Fibroblast of upper back skin (primary cell): ENCODE measurements at places on chromosomes 2 and 18.
A peak's percentile ranks its signal among the peaks of the same experiment; 100 is the strongest.

DNA sequence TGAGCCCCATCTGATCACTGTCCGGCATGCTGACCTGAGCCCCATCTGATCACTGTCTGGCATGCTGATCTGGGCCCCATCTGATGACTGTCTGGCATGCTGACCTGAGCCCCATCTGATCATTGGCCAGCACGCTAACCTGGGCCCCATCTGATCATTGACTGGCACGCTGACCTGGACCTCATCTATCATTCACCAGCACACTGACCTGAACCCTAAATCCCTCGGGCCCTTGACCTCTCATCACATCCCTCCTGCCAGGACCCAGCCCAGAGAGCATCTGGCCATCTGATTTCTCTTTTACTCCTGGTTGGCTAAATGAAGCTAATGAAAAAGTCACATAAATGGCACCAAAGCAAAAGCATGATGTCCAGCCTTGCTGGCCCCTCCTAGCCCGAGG, 207.1 kb downstream of the NDUFA10 start:
- no peak for DNase-seq

DNA sequence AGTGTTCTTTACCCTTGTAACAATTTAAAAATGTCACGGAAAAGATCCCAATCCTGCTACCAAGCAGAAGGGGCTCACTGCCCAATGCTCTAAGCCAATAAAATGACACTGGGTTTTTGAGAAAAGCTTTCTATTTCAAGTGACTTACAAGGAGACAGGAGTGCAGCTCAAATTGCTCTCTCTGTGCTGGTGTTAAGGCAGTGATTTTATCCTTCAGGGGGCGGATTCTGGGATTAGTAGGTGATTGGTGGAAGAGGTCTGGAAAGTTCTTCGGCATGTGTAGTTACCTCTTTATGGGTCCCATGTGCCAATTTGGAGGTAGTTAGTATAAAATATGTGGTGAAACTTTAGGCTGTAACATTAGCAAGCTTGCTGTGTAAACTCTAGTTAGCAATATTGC, 27.4 kb upstream of the MCM6 start:
- no peak for DNase-seq

GRCh38 chr2:42777883-42778805, 14.2 kb upstream of the OXER1 start:
- DNase-seq, result no peak

DNA sequence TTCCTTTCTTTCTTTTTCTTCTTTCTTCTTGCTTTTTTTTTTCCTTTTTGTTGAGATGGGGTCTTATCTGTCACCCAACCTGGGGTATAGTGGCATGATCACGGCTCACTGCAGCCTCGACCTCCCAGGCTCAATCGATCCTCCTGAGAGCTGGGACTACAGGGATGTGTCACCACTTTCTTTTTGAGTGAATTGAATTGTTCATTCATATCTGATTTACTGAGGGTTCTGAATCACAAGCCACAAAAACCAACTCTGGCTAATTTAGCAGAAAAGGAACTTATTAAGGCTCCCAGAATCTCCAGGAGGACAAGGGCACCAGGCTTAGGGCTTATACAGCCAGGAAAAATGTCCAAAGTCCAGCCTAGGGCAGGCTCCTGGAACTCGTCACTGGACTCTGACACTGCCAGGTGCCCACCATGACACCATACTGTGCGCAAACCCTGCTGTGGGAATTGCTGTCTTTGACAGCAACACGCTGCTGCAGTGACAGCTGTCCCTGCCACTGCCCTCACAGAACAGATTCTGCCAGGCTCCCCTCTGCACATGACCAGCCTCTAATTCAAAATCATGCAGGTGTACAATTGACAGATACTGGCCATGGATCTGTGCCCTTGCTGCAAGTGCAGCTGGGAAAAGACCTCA, 42.9 kb upstream of the EML6 start:
- DNase-seq, result peak; percentile 58

GRCh38 chr2:223227338-223227737, 175.3 kb downstream of the KCNE4 start:
- DNase-seq, result peak; percentile 80

GRCh38 chr2:230809677-230810251, 55.0 kb upstream of the ITM2C start:
- DNase-seq, result no peak

GRCh38 chr2:175282886-175283285, 101.4 kb upstream of the ATP5MC3 start:
- no peak for DNase-seq
